ENCODE measurements at places on chromosomes 4 and X.
A peak's percentile ranks its signal among the peaks of the same experiment; 100 is the strongest.

GRCh38 chr4:3135155-3136011 lies 60.9 kb downstream of the HTT start:
- no peak for DNase-seq

GRCh38 chr4:16233569-16234177 lies 7.4 kb upstream of the TAPT1 start:
- DNase-seq, result no peak

GRCh38 chr4:36493251-36493650 lies 211.8 kb downstream of the DTHD1 start:
- DNase-seq, result no peak

DNA sequence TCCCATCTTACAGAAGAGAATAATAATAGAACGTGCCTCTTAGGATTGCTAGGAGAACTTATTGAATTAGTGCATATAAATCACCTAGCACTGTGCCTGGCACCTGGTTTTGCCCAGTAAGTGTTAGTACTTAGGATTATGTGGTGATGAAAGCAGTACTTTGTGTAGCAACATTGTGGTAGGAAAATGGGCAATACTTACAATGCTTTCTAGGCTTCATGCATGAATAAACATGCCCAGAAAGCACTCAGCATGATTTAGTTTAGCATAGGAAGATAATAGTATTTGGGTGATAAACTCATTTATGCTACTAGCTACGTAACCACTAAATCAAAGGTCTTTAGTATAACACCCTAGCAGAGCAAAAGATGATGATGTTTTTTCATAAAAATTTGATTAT lies 105.6 kb downstream of the NEUROG2 start:
- DNase-seq, result no peak

GRCh38 chrX:118225711-118226428 lies 109.3 kb upstream of the KLHL13 start:
- DNase-seq, result no peak

- DNase-seq, result no peak
Measured at GRCh38 chrX:446245-446644, 59.5 kb upstream of the PPP2R3B start.

DNA sequence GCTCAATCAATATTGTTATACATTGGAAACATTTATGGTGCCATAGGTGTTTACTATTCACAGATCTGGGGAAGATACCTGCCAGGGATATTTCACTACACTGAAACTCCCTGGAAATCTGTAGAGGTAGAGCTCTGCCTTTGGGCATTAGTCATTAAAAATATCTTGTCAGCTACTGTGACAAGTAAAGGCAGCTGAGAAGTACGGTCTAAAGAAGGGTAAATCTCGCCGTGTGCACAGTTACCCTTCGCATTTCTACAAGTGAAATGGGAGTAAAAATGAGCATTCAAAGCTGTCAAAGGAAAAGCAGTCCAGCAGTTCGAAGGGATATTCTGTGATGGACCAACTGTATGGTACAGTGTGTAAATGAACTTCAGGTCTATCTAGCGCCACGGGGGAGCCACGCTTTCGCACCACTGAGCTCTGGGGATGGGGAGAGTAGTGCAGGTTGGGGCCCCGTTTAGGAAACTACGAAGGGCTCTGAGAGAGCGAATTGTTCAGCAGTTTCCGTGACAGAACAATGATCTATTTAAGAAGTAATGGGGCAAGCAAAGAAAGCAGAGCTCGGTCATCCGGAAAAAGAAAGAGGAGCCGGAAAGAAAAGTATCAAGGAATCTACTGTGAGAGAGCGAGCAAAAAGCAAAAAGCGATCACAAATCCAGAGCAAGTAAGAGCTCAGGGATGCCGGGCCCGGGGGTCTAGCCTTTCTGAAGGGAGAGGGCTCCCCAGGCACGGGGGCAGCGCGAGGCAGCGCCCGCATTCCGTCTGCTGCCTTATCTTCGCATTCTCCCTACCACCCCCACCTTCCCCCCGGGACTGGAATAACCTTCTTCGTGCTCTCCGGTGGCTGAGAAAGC lies 646 bp downstream of the TIGD4 start:
- peak; percentile 27 for DNase-seq

DNA sequence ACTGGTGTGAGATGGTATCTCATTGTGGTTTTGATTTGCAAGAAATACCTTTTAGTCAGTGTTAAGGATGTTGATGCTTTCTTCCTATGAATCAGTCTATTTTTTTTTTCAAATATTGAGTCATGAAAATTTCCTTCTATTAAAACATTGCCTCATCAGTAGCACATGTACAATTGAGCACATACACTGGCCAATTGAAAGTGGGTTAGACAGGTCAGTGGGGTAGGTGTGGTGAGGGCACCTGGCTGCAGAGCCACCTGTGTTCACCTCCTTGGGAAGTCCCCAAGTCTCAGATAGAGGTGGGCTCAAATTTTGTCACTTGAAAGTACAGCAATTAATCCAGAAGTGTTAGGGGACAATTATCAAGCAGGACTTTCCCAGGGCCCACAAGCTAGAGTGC lies 243.7 kb downstream of the SPRY1 start:
- peak; percentile 40 for DNase-seq

GRCh38 chr4:154010371-154010770 lies 221.5 kb upstream of the SFRP2 start:
- DNase-seq, result no peak

GRCh38 chr4:45453258-45453853 lies 670.5 kb downstream of the GABRG1 start:
- no peak for DNase-seq

DNA sequence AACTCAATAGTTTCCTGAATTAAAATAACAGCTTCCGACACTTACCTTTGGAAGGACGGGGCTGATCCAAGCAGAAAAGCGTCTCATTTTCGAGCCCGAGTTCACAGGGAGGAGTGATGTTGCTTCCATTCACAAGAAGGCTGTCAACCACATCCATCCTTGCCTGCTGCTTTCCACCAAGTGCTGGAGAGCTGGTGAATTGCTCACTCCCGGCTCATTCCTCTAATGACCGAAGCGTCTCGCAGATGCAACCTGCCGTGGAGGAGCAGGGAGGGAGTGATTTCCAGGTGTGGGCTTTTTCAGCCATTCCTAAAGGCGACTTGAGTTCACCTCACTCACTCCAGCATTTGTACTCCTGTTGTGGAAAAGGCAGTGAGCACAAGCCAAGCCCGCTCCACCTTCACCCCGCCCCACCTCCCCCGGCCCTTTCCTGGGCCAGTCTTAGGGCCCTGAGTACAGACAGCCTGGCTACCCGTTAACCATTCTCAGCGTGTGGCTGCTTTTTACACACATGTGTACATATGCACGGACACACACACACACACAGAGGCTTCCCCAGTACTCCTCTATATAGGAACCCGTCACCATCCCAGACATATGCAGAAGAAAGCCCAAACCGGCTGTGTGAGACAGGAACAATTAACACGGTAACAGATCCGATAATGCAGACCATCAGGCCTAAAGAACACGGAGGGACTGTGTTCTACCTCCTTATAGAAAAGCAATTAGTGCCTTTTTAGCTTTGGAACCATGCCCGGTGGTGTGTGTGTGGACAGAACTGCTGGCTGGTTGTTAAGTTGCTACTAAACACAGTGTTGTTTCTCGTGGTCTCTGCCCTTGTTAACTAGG lies at the start of gene CCKAR:
TSS of gene CCKAR (minus strand) at position 374 of the 849 bp plus-strand sequence. CDS start at position 157, 217 bp downstream.
- no peak for DNase-seq

GRCh38 chrX:138487866-138488265 lies 223.7 kb downstream of the FGF13 start:
- no peak for DNase-seq

GRCh38 chrX:124764354-124764753 lies 418.0 kb downstream of the SH2D1A start:
- no peak for DNase-seq

GRCh38 chr4:141046255-141046654 lies 87.0 kb downstream of the RNF150 start:
- DNase-seq, result peak; percentile 96

DNA sequence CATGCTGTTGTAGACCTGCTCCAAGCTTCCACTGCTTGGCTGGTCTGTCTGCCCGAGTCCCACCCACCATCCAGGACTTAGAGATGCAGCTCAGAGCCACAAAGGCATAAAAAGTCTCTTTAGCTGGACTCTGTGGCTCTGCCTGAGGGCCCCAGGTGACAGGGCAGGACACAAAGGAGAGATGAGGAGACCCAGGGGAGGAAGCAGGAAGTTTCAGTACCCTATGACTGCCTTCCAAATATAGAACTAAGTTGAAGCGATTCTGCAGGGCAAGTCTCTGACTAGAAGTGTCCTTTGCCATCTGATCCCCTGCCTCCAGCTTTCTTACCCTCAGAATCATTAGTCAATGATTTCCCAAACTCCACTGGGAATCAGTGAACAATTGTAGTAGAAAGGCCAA lies 11.2 kb upstream of the CXCR3 start:
- no peak for DNase-seq

DNA sequence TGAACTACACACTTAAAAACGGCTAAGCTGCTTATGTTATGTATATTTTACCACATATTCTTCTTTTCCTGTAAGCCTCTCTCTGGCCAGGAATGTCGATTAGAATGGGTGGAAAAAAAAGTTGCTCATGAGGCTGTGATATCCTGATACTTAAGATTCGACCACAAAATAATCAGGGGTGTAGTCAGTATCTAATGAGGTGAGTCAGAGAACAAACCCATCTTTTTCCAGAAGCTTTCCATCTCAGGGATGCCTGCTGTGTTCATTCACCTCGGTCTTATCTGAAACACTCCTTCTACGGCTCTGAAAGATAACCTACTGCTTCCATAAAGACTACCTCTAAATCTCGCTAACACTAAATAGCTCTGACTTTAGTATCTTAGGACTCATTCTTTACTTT lies 142.7 kb upstream of the MAP3K15 start:
- peak; percentile 34 for DNase-seq

GRCh38 chr4:165175879-165176278 lies 31.5 kb upstream of the KLHL2 start:
- no peak for DNase-seq

DNA sequence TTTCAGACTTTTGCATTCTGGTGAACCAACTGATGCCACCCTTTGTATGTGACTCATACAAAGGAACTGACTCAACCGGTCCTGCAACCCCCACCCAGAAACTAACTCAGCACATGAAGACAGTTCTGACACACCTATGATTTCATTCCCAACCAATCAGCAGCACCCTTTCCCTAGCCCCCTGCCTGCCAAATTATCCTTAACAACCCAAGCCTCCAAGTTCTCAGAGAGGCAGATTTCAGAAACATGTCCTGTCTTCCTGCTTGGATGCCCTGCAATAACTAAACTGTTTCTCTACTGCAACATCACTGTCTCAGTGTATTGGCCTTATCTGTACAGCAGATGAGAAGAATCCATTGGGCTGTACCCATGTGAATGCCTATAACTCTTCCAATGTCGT lies 284.7 kb downstream of the CAMK2D start:
- DNase-seq, result peak; percentile 36

DNA sequence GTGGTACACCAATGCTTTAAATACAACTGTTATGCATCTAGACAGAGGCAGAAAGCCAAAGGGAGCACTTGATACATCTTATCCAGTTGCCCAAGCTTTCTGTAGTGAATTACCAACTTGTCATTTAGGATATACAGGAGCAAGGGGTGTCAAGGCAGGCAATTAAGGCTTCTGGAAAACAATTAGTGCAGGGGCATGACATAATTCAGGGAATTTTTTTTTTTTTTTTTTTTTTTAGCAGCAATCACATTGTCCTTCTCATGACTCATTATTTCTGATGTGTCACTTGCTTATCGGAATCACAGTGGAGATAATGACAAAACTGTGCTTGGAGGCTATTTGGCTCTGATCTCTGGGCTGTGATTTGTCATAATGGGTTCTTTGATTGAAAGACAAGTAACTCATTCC lies 259.5 kb downstream of the ARHGAP24 start:
- peak; percentile 19 for DNase-seq
